ENCODE measurements at places on chromosomes 2 and 18.

DNA sequence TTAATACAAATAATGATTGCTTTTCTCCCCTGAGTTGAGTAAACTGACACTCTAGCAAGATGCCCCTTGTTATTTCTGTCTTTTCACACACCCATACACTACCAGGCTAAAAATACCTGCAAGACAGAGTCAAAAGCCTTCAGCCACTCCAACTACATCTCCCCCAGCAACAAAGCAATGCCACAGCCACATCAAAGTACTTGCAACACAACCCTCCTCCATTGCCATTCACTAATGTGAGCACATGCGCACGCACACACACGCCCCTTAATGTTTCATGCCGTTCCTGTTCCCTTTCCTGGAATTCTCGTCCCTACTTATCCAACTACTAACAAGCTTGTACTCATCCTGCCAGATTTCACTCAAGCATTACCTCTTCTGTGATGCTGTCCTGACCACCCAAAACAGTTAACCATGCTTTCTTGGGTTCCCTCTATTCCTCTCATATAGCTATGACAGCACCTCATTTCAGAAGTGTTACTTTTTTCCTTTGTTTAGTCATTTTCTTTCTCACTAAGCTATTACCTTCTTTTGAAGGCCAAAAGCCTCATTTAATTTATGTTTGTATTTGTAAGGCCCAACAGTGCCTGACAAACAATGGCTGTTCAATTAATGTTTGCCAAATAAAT, 29.6 kb downstream of the SLC25A12 start:
- no peak overlapping the region for H3K27ac ChIP-seq
- DNase-seq, result no peak
- H3K4me3 ChIP-seq, result no peak overlapping the region
- H3K36me3 ChIP-seq, result no peaks in the 10 kb centered on the region
- H3K4me1 ChIP-seq, result peaks cover 5% of the 10 kb centered on the region

- H3K4me1 ChIP-seq, result peaks cover 25% of the 10 kb centered on the region
- H3K36me3 ChIP-seq, result no peaks in the 10 kb centered on the region
- DNase-seq, result no peak
- no peaks in the 10 kb centered on the region for H3K27me3 ChIP-seq
These were observed 13.4 kb upstream of the ITGB6 start for GRCh38 chr2:160213511-160213910.

DNA sequence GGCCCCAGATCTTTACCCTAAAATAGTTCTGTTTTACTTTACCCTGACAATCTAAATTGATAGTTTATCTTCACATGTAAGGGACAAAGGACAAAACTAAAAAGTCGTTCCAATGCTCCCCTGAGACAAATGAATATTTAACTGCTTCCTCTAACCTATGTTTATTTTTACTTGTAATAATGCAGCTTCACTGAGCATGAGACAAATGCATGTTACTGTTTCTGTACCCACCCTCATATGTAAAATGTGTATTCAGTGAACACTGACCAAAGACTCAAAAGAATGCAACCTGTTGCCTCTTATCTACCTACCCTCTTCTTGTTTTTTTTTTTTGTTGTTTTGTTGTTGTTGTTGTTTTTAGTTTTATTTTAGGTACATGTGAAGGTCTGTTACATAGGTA, 1570.9 kb upstream of the SLC39A10 start:
- no peaks in the 10 kb centered on the region for H3K36me3 ChIP-seq
- H3K4me1 ChIP-seq, result no peaks in the 10 kb centered on the region
- DNase-seq, result no peak
- H3K27ac ChIP-seq, result no peak overlapping the region
- H3K27me3 ChIP-seq, result no peaks in the 10 kb centered on the region

GRCh38 chr18:55863876-55864275, 275.9 kb upstream of the TCF4 start:
- no peaks in the 10 kb centered on the region for H3K27me3 ChIP-seq
- peak overlapping the region; percentile 35 for H3K27ac ChIP-seq
- no peaks in the 10 kb centered on the region for H3K36me3 ChIP-seq
- H3K4me1 ChIP-seq, result no peaks in the 10 kb centered on the region
- H3K4me3 ChIP-seq, result no peak overlapping the region
- DNase-seq, result no peak

GRCh38 chr2:107412981-107413380, 413.7 kb upstream of the RGPD4 start:
- H3K27me3 ChIP-seq, result no peaks in the 10 kb centered on the region
- no peaks in the 10 kb centered on the region for H3K36me3 ChIP-seq
- no peak overlapping the region for H3K4me3 ChIP-seq
- H3K4me1 ChIP-seq, result no peaks in the 10 kb centered on the region
- DNase-seq, result no peak
- H3K27ac ChIP-seq, result no peak overlapping the region

GRCh38 chr2:206805887-206806607, 40.6 kb downstream of the FASTKD2 start:
- no peaks in the 10 kb centered on the region for H3K4me1 ChIP-seq
- DNase-seq, result no peak
- H3K27me3 ChIP-seq, result no peaks in the 10 kb centered on the region
- no peaks in the 10 kb centered on the region for H3K36me3 ChIP-seq

- no peaks in the 10 kb centered on the region for H3K4me1 ChIP-seq
- no peak overlapping the region for H3K27ac ChIP-seq
- no peaks in the 10 kb centered on the region for H3K27me3 ChIP-seq
- H3K36me3 ChIP-seq, result no peaks in the 10 kb centered on the region
These were observed 1371.1 kb upstream of the LRRTM1 start for GRCh38 chr2:81675641-81676040.

DNA sequence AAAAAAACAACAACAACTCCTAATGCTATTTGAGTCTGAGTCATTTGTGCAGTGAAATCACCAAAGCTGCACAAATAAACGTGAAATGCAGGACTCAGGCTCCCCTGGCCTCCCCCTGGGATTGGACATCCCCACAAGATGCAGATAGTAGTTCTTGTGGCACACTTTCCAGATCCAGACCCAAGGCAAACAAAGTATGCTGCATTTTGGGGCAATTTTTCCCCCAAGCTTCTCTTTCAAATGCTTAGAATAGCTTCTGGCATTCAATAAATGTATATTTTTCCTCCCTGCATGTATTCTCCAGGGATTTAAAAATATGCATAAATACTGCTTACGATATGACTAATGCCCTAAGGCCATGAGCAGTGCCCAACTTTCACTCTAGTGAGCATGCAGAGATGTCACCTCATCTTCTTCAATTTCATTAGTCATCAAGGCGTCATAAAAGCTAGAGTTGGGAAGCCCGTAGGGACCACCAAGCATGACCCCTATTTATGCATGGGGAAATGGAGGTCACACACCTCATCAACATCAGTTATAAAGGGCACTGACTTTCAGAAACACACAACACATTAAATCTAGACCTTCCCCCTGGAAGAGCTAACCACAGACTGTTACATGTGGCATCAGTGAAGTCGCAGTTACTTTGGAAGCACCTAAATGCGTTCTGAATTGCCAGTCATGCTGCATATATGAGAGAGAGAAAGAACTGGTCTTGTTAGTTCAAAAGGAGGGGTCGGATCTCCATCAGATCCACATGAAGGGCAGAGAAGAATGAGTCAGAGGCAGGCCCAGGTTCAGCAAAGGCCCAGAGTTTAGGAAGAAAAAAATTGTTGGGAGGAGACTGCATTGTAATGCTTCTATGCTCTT, 374.1 kb downstream of the LPIN1 start:
- DNase-seq, result no peak
- H3K36me3 ChIP-seq, result no peaks in the 10 kb centered on the region
- H3K4me3 ChIP-seq, result no peak overlapping the region
- no peaks in the 10 kb centered on the region for H3K27me3 ChIP-seq
- H3K27ac ChIP-seq, result no peak overlapping the region

DNA sequence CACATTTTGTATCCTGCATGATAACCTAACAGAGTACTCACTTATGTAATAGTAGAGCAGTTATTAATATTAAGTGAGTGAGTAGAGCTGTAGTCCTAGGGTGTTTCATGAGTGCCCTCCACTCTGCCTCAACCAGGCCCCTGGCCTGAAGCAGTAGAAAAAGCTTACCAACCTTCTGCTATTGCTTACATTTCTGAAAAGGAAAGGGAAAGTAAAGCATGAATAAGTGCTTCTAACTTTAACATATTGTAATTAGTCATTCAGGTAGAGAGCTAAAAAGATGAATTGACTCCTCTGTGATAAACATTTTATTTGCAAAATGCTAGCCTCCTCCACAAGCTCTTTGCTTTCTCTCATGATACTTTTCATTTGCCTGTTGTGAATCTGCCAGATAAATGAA, 94.7 kb upstream of the RPE start:
- no peak overlapping the region for H3K4me3 ChIP-seq
- no peaks in the 10 kb centered on the region for H3K27me3 ChIP-seq

- no peak overlapping the region for H3K4me3 ChIP-seq
- H3K4me1 ChIP-seq, result no peaks in the 10 kb centered on the region
- no peak overlapping the region for H3K27ac ChIP-seq
- H3K27me3 ChIP-seq, result no peaks in the 10 kb centered on the region
- no peaks in the 10 kb centered on the region for H3K36me3 ChIP-seq
These were observed 363.3 kb upstream of the TFPI start for GRCh38 chr2:187917535-187917934.

GRCh38 chr2:58195662-58196061, 45.5 kb downstream of the FANCL start:
- no peak overlapping the region for H3K27ac ChIP-seq
- H3K36me3 ChIP-seq, result no peaks in the 10 kb centered on the region
- H3K27me3 ChIP-seq, result no peaks in the 10 kb centered on the region

DNA sequence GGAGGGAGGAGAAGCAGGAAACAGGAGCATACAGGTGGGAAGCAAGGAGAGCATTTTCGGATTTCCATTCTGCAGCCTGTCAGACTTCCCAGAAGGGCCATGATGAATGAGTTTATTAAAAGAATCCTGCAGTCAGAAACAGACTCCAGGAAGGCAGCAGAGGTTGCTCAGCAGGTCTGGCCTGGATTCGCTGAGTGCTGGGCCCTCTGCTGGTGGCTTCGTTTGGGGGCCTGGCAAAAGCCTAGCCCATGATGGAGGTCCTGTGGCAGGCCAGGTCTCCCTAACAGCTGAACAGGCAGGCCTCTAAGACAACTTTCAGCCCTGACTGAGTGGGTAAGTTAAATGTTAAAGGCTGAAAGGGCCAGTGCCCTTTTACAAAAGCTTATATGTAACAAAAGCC, 108.2 kb upstream of the CAPN13 start:
- H3K27ac ChIP-seq, result no peak overlapping the region
- no peaks in the 10 kb centered on the region for H3K36me3 ChIP-seq
- no peak overlapping the region for H3K4me3 ChIP-seq
- DNase-seq, result no peak
- H3K27me3 ChIP-seq, result no peaks in the 10 kb centered on the region
- H3K4me1 ChIP-seq, result no peaks in the 10 kb centered on the region

GRCh38 chr18:65363011-65363410, 387.8 kb upstream of the CDH7 start:
- no peaks in the 10 kb centered on the region for H3K36me3 ChIP-seq
- no peak for DNase-seq
- H3K4me3 ChIP-seq, result no peak overlapping the region
- no peak overlapping the region for H3K27ac ChIP-seq
- no peaks in the 10 kb centered on the region for H3K27me3 ChIP-seq

DNA sequence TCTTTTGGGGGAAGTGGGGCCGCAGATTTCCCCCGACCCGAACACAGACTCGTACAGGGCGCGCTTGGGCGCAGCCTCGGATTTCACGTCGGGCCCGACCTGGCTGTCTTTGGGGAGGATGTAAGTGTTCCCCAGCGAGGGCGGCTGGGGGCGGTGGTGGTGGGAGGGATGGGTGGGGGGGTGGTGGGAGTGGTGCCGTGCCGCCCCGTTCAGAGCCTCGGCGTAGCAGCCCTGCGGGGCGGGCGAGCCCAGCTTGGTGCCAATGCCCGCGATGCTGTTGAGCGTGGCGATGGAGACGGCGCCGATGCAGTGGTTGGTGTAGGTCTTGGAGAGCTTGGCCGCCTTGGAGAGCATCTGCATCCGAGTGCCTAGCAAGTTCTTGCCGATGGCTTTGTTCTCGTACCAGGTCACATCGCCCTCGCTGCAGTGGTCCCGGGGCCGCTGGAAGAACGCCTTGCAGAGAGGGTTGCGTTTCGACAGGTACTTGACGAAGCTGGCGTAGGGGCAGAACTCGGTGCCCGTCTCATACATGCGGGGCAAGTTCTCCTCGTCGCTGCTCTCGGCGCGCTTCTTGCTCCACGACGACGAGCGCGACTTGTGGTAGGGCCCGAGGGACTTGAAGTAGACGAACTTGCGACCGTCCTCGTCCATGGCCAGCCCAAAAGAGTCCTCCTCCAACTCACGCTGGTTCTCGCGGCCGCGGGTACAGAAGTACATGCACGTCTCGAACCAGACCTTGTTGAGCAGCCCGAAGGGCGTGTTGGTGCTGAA, 1.3 kb downstream of the KCTD1 start:
- H3K4me3 ChIP-seq, result peak overlapping the region; percentile 84
- H3K27me3 ChIP-seq, result no peaks in the 10 kb centered on the region
- no peak for DNase-seq
- peaks cover 70% of the 10 kb centered on the region for H3K4me1 ChIP-seq
- no peaks in the 10 kb centered on the region for H3K36me3 ChIP-seq

DNA sequence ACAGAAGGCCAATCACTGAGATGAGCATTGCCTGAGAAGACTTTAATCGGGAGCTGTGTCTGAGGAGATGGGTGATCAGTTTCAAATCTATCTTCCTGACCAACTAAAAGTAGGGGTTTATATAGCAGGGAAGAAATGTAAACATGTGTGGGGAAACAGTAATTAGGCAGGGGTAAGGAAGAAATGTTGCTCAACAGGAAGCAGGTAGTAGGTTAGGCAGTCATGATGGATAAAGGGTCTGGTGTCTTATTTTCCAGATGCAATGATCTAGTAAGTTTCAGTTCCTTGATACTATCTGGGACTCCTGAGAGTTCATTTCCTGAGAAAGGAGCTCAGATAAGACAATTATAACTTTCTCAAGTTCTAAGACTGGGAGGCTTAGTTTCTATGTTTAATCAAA, 33.8 kb upstream of the DNAJC10 start:
- no peaks in the 10 kb centered on the region for H3K27me3 ChIP-seq
- no peak for DNase-seq
- H3K4me1 ChIP-seq, result no peaks in the 10 kb centered on the region
- H3K4me3 ChIP-seq, result no peak overlapping the region

GRCh38 chr2:62631160-62632085, 74.1 kb upstream of the EHBP1 start:
- H3K36me3 ChIP-seq, result no peaks in the 10 kb centered on the region
- no peak overlapping the region for H3K4me3 ChIP-seq
- no peak for DNase-seq
- no peaks in the 10 kb centered on the region for H3K4me1 ChIP-seq
- H3K27ac ChIP-seq, result no peak overlapping the region
